ENCODE measurements at places on chromosomes 5 and 9.

GRCh38 chr9:91458906-91459305, 35.3 kb upstream of the NFIL3 start:
- DNase-seq = no peak

- no peak for DNase-seq
Observed at GRCh38 chr5:15376803-15377202, 123.2 kb upstream of the FBXL7 start.

- DNase-seq = no peak
Observed at GRCh38 chr5:37501152-37501551, 122.0 kb downstream of the WDR70 start.

DNA sequence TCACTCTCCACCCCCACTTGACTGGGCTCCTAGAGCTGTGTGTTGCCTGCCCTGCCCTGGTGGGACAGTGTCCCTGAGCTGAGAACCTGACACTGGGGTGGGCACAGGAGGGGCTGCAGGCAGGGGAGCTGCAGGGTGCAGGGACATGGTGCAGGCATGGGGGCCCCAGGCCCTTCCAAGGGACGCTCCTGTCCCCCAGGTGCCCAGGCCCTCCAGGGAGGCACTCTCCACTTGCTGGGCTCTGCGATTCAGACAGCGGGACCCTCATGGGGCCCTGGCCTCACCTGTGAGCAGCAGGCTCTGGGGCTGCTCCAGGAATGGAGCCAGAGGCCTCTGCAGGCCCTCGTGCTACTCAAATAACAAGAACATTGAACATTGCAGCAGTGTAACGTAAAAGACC, 89.4 kb downstream of the BARX1 start:
- no peak for DNase-seq

- DNase-seq = no peak
Observed at GRCh38 chr5:89081360-89081759, 198.4 kb upstream of the MEF2C start.

- no peak for DNase-seq
Observed at GRCh38 chr5:3105581-3105980, 354.1 kb upstream of the IRX2 start.

- no peak for DNase-seq
Observed at GRCh38 chr5:177089127-177089526, 2.4 kb downstream of the FGFR4 start.

- no peak for DNase-seq
Observed at GRCh38 chr5:68134033-68134668, 81.4 kb upstream of the PIK3R1 start.

DNA sequence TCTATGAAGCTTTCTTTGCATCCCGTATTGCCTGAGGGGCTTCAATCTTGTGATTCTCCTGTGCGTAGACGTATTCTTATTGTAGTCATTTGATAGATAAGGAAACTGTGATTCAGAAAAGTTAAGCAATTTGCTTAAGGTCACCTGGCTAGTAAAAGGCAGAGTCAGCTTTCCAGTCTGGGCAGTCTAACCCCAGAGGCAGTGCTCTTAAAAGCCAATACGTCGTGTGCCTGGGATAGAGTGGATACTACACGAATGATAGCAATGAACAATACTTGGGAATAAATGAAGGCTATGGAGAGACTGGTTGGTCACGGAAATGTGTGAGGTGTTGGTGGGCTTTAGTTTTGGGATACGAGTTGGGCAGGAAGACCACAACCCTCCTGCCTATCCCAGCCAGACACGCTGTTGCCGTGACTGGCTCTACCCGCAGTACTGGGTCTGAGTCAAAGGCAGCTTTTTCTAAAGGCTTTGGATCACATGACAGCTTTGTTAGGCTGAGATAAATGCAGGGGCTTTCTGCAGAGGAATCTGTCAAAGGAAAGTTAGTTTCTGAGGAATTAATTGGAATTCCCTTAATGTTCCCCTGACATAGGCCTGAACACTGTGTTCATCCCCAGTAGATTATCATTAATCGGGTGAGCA, 302.6 kb downstream of the KIF4B start:
- DNase-seq = no peak

DNA sequence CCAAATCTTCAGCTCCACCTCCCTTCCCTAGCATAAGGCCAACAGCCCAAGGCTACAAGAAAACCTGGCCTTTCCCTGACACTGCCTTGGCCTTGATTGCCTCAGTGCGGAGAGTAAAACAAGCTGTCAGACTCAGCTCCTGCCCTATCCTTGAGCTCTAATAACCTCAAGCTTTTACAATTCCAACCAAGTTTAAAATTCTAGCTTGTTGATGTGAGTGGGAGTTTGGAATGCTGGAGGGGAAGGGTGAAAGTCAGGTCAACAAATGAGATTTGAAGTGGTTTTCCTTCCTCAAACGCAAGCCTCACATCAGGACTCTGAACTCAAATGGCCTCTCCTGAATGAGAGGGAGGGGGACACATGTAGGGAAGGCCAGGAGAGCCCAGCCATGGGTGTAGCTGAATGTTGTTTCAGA, 197.0 kb upstream of the VLDLR start:
- no peak for DNase-seq

DNA sequence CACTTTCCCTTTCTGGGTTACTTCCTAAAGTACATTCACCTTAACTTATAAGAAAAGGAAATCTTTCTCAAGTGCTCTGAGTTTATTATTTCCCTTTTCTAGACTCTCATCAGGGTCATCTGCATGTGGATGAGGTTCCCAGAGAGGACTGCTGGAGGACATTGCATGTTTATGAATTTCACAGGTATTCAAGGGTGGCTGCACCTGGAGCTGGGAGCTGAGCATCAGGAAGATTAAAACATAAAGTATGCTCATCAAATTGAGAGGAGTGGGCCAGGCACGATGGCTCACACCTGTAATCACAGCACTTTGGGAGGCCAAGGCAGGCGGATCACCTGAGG, 34.7 kb upstream of the PLIN2 start:
- no peak for DNase-seq

DNA sequence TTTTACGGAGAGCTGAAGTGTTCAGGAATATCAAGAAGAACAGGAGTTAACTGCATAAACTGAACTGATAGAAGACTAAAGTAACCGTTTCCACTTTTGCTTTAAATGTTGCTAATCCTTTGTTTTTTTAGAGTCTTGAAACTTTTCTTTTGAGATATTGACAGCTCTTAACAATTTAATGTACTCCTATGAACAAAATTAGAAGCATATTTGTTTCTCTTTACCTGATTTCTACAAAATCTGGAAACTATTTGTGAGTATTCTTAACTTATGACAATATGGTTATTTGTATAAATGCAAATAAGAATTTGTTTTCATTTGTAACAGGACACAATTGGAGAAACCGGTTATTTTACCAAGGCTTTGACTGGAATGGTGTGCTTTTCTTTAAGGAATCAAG, 89.5 kb upstream of the FAM120A start:
- no peak for DNase-seq

DNA sequence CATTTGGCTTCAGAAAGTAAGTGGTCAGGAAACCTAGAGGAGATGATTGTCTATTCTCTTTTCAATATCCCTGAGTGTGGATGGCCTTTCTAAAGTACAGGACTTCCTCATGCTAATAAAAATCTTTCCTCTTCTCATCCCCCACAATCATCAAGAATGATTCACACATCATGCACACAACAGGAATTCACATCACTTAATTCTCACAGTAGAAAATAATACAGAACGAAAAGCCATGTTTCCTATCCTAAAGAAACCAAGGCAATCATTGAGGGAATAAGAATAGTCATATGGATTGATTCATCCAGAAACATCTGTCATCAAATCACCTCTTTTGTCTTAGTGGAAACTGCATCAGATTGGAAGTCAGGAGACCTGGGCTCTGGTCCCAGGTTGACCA, 203.1 kb upstream of the PIK3R1 start:
- no peak for DNase-seq

- no peak for DNase-seq
Observed at GRCh38 chr5:126056851-126057622, 366.2 kb upstream of the GRAMD2B start.

DNA sequence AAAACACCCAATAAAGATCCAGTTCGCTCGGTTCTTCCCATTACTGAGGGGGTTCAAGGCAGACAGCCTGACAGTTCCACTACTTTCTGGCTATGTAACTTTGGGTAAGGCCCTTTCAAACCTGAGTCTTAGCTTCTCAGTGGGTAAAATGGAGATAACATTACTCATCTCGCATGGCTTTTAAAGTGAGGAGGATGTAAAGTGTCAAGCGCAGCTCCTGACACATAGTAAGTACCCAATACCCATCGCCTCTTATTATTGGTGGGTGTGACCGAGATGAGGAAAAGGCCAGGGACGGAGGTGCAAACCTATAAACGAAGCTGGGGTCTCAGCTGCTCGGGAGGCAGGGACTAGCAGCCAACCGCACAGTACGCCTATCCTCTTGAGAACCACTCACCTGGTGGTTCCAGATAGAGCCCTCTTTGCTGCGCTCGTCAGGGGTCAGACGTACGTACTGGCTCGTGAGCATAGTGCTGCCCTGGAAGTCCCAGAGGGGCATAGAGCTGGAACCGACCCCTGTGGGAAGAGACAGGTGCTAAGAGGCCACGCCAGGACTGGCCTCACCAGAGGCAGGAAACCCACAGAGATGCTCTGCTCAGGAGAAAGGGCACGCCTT, 584 bp downstream of the LMAN2 start:
- DNase-seq = no peak

GRCh38 chr5:76978869-76979268, 26.0 kb downstream of the CRHBP start:
- DNase-seq = no peak

- no peak for DNase-seq
Observed at GRCh38 chr5:3394891-3395599, 200.6 kb upstream of the IRX1 start.

DNA sequence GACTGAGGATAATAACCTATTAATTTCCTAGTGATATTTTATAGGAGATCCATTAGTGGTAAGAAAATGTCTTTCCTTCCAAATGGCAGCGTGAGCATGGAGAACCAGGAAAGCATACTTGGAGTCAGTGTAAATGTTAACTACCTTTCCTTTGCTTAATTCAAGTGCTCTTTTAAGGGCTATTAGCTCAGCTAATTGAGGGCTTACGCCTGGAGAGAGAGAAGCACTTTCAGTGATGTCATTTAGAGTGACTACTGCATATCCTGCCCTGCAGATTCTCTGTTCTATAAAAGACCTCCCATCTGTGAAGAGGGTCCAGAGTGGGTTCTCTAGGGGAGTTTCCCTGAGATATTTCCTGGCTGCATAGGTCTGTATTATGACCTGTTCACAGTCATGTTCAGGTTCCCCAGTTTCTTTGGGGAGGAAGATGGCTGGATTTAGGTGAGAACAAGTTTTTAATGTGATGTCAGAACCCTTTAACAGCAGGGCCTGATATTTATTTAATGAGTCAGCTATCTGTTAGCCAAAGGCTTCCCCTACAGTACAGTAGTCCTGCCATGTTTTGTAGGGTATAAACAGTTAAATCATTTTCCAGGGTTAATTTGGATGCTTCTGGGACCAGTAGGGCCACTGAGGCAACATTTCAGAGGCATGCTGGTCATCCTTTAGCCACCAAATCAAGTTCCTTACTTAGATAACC, 89.6 kb downstream of the TRIM36 start:
- no peak for DNase-seq

DNA sequence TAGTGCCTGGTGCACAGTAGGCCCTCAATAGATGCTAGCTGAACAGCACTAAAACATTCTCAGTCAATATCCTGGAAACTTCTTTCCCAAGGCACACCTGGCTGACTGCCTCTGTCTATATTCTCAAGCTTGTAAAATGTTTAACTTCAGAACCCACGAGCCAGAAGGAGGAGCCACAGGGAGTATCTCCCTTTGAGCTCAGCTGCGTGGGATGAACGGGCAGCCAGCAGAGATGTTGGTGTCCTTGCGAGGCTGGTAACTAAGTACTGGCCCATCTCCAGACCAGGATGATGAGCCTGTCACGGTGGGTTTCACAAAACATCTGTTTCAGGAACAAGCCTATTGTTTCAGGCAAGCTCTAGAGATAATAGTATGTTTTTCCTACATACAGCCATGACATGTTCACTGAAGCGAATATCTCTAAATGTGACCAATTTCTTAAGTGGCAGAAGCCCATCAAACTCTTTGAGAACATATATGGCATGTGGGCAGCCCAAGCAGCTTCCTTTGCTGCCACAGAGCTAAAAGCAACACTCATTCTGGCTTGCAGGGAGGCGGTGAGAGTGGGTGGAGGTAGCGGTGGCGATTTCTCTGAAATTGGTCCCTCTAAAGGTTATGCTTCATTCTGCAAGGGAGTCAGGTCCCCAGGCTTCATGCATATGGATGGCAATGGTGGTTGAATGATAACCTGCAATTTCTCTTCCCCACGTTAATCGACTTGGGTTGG, 206.2 kb downstream of the TTLL11 start:
- no peak for DNase-seq

DNA sequence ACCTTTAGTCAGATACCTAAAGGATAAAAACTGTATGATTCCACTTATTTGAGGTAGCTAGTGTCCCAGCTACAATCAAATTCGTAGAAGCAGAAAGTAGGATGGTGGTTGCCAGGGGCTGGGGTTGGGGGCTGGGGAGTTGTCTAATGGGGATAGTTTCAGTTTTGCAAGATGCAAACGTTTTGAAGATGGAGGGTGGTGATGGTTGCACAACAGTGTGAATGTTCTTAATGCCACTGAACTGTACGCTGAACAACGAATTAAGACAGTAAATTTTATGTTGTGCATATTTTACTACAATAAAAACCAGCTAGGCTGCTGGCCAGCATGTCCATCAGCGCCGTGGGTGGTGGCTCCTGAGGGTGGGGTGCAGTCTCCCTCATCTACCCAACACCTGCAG, 137.8 kb downstream of the GADD45G start:
- no peak for DNase-seq

GRCh38 chr5:180959661-180960060, 29.0 kb upstream of the BTNL3 start:
- no peak for DNase-seq

- no peak for DNase-seq
Observed at GRCh38 chr5:95595289-95595931, 24.5 kb upstream of the GPR150 start.

DNA sequence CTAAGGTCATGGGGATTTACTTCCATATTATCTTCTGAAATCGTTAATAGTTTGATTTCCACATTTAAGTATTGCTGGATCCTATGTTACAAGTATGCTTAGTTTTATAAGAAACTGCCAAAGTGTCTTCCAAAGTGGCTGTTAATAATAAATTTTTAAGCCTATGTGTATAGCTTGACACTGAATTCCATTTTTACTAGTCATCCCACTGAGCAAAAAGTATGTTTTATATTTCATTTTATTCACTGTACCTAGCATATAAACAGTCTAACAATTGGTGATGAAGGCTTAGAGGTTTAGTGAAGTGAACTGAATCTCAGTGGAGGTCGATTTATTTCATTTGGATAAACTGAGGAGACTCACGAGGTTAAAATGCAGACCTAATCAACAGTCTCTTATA, 174.6 kb downstream of the ADAMTS6 start:
- no peak for DNase-seq

DNA sequence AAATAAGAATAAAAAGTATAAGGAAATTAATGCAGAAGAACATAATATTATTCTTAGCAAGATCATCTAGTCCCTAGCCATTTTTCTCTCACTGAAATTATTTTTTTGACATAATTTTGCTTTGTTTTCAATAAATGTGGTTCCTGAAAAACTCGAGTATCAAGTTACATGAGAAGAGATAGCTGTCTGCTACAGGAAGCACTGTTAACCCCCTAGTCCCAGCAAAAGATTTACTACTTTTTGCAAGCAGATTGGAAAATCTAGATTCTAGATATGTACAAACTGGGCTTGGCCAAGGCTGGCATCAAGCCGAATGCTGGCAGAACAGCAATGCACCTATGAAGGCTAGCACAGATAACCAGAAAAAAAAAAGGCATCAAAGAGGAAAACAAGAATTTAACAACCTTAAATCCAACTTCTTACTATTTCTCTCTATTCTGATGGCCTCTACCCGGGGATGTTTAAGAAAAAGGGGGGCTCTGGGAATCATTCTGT, 21.9 kb upstream of the ISCA1 start:
- no peak for DNase-seq

- DNase-seq = no peak
Observed at GRCh38 chr5:167658889-167659288, 632.6 kb upstream of the WWC1 start.
